ENCODE measurements at places on chromosomes 13 and 19.

- DNase-seq = no peak
These were observed 944.9 kb upstream of the MIR17HG start for GRCh38 chr13:90402613-90403012.

GRCh38 chr13:95620825-95621498, 23.5 kb downstream of the DZIP1 start:
- DNase-seq = no peak

DNA sequence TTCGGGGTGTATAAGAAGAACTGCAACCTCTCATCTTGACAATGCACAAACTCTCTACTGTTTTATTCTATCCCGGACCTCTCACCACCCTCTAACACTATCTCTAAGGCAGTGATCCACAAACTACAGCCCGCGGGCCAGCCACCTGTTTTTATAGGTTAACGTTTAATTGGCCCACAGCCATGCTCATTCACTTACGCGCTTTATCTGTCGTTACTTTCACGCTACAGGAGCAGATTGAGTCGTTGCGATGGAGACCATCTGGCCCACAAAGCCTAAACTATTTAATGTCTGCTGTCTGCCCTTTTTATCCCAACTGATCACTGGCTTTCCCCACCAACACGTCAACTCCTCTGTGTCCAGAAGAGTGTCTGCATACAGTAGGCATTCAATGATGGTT, 158.9 kb downstream of the CACNA1A start:
- DNase-seq = no peak

- no peak for DNase-seq
These were observed 57.4 kb downstream of the ATP11A start for GRCh38 chr13:112747256-112747655.

DNA sequence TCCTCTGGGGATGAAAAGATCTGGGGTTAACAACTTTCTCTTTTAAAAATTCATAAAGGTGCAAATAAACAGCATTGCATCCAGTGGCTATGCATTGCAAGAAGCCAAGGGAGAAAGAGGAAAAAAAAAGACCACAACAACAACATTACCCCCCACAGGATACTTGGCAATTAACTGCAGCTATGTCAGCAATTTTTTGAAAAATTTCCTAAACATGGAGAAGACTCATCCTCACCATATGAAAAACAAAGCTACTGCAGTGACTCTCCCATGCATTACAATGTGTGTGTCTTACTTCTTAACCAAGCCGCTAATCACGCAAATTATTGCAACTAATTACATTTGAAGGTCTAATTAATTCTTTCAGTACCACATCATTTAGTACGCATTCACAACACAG, 309.8 kb upstream of the ZNF507 start:
- no peak for DNase-seq

- peak; percentile 41 for DNase-seq
These were observed 8.8 kb upstream of the TNFSF9 start for GRCh38 chr19:6521718-6522646.

DNA sequence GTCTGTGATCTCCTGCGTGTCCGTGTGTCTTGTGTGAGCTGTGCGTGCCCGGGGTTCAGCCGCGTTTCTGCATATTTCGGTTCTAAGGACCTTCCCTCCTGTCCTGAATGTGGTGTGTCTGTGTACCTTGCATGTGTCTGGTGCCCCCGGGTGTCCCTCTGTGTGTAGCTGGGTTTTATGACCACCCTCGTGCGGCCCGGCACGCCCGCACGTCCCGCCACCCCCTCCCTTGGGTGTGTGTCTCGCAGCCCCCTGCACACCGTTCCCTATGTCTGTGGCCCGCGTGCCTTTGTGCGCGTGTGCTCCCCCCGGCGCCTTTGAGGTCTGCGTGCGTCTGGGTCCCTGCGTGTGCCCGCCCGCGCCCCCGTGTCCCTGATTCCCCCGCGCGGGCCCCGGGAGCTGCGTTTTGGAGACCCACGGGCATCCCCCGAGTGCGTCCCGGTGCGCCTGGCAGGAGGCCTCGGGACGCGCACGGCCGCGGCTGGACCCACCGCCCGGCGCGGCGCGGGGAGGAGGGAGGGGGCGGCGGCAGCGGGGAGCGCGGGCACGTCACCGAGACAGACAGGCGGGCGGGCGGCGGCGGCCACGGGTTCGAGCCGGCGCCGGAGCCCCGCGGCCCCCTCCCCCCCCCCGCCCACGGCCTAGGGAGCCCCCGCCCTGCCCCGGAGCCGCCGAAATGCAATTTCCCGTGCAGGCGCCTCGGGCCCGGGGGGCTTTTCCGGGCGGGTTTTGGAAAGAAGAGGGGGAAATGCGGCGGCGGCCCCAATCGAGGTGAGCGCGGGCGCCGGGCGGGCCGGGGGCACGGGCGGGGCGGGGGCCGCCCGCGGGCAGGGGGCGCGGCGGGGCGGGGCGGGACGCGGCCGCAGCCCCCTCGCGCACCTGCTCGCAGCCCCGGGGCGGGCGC, 12.0 kb upstream of the NANOS3 start:
- no peak for DNase-seq

GRCh38 chr13:27405546-27406134, 18.8 kb upstream of the GTF3A start:
- DNase-seq = no peak

DNA sequence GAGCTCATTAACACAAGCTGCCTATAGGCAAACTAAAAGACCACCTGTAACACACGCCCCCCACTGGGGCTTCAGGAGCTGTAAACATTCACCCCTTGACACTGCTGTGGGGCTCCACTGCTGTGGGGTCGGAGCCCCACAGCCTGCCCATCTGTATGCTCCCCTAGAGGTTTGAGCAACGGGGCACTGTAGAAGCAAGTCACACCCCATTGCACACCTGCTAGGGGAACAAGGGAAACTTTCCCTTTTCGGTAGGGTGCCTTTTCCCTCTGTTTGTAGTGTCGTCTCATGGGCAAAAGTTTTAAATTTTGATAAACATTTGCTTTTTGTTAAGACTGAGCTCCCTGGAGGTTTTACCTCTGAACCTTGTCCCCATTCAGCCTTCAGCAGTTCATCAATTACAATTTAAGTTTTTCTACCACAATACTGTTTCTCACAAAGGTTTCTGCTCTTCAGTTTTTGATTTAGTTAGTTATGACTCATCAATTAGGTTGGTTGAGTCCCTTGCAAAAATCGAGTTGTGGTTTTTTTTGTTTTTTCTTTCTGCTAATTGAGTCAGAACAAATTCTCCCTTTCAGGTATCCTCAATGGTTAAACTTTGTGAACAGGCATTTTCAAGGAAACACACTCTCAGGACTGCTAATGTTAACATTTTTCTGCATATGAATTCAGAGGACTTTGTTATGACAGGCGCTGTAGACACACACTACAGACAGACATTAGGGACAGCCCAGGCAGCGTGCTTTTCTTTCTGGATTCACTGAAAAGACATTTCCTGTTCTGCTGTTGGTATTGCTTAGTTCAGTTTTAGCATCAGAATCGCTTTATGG, 35.1 kb downstream of the ZNF433 start:
- no peak for DNase-seq

DNA sequence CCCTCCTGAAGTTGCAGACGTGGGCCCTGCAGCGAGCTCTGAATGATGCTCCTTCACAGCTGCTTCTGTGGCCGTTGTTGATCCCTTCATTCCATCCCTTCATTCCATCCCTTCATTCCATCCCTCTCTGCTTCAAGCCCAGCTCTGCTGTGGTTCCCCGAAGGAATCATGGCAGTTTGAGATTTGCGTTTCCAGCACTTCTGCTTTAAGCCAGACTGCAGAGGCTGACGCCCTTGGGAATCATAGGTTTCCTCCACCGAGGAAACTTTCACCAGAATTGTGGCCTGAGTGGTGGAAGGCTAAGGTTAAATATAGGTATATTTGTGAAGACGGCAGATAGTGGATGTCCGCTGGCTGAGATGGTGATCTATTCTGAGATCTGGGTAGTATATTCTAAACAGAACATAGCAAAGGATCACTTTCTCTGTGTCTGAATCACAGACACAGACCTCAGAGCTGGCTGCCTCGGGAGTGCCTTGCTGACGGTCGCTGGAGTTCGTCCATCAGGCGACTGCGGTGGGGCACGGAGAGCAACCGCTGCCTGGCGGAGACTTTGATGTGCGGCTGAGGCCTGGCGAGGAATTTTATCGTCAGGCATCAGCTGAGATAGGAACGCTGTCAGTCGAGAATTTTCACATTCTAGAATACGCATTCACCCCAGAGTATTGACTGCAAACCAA, 42.8 kb upstream of the DCUN1D2 start:
- no peak for DNase-seq

DNA sequence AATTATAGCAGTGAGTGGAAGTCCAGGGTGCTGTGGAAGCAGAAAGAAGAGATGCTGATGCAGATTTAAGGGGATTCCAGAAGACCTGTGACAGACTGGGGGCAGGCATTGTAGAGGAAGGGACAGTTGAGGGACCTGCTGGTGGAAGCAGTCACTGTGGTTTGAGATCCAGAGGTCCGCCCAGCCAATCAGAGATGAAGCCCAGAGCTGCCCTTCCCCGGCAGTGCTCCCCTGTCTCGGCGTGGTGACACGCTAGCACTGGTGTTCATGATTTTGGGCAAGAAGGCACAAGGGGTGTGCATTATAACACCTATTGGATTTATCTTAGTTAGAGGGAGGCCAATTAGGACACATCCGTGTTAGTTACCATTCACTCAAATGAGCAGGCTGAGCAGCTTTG, 16.1 kb downstream of the TNFRSF19 start:
- no peak for DNase-seq

DNA sequence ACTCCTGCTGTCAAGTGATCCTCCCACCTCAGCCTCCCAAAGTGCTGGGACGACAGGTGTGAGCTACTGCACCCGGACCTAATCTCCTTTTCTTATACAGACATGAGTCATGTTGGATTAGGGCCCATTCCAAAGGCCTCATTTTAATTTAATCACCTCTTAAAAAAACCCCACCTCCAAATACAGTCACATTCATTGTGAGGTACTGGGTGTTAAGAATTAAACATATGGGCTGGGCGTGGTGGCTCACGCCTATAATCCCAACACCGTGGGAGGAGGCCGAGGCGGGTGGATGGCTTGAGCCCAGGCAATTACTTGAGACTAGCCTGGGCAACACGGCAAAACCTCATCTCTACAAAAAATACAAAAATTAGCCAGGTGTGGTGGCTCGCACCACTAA, 46.6 kb downstream of the PIN1 start:
- no peak for DNase-seq
